Activated T-cell treated with anti-CD3 and anti-CD28 coated beads for 4 hours (primary cell): ENCODE measurements at places on chromosomes 1 and 21.

DNA sequence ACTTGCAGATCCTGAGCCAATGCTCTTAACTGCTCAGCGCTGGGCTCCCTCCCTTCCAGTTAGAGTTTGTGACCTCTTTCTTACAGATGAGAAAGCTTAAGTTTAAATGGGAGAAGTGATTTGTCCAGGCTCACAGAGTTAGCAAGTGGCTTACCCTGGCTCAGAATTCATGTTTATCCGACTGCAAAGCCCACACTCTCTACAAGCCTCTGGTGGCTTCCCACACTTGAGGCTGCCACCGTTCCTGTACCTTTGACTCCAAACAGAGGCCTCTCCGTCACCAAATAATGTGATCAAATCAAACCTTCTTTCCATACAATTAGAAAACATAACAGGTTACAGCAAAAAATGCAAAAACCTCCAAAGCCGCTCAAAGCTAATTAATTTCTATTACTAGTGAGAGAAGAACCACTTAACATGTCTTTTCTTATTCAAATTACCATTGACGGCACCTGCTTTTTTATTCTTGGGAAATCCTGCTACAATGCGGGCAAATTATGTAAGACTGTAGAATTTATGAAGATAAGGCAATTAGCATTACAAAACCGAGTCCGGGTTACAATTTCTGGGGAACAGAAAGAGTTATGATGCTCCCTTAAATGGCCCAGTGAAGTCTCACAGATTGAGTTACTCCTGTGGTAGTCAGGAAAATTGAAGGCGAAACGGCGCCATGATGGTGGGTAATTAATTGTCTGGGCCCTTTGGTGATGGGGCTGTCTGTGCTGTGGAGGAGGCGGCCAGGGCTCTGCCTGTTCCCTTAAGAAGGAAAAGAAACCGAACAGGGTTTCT, 324.3 kb upstream of the POU3F1 start:
- no peak for DNase-seq

GRCh38 chr1:26328597-26328996, 10.8 kb downstream of the CD52 start:
- no peak for DNase-seq

GRCh38 chr1:206992790-206993189, 22.5 kb upstream of the FCAMR start:
- DNase-seq = no peak

DNA sequence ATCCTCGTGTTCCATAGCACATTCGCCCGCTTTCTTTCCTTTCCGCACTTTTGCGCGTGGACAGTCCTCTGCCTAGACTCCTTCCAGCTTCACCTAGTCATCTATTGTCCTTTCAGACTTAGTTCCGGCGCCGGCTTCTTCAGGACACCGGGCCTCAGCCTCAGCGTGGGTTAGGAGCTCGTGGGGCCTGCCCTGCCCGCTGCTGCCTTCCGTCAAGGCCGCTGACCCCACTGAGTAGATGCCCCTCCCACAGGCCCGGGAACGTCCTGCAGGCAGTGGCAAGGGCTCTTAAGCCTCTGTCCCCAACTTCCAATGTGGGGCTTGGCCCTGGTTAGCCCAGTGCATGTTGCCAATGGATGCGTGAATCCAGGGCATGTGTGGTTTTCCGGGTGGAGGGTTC, 11.4 kb downstream of the DMRTB1 start:
- DNase-seq = no peak

DNA sequence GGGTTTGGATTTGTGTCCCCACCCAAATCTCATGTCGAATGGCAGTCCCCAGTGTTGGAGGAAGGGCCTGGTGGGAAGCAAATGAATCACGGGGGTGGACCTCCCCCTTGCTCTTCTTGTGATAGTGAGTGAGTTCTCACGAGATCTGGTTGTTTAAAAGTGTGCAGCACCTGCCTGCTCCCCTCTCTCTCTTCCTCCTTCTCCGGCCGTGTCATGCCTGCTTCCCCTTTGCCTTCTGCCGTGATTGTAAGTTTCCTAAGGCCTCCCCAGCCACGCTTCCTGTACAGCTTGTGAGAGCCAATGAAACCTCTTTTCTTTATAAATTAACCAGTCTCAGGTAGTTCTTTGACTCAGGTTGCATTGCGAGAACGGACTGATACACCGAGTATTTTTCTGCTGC, 15.9 kb downstream of the CLDN14 start:
- no peak for DNase-seq

- no peak for DNase-seq
Observed at GRCh38 chr1:175269151-175269550, 76.6 kb upstream of the KIAA0040 start.

DNA sequence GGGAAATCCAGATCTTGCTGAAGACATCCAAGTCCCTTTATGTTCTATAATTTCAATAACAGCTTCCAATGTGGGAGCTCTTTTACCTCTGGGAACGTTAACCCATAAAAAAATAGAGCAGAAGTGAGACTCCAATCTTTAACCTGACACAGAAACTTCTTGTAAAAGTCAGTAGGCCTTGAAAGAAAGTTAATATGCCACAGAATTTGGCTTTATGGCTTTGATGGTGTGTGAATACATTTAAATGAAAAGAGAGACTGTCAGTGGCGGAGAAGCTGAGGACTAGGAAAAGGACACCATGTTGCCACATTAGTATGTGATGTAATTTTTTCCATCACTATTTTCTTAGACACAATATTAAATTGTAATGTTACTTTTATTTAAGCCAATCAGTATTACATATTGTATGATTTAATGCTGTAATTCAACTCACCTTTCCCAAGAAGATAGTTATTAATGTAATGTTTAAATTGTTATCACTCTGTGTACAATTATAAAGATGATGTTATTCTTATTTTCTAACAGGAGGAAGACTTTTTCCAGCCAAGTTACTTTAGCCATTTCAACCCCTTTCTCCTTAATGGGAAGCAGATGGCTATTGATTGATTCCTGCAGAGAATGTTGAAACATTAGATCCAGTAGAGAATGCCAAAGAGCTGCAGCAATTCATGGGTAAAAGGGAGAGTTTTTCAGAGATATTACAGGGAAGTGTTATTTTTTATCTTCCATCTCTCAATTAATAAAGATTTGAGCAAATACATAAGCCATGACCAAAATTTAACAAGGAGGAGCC, 17.5 kb upstream of the CLDN8 start:
- no peak for DNase-seq

GRCh38 chr1:170660281-170660713, 3.6 kb upstream of the PRRX1 start:
- no peak for DNase-seq

DNA sequence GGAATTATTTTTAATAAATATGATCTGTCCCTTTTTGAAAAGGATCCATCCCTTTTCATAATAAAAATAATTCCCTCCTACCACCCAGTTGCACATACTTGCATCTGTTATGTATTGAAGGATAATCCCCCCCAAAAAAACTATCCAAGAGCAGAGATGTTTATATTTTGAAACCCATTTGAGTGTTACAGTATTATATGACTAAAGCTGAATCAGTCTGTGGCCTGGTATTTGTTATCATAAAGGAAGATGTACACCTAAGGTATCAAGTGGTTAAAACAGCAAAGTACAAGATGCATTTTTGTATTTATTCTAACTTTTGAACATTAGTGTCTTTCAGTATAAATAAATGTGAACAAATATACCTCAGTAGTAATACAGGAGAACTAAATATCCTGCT, 12.7 kb upstream of the TGFB2 start:
- DNase-seq = no peak

GRCh38 chr1:180837020-180837419, 75.7 kb upstream of the KIAA1614 start:
- no peak for DNase-seq

- DNase-seq = no peak
Observed at GRCh38 chr1:41657679-41658295, 173.3 kb upstream of the EDN2 start.

DNA sequence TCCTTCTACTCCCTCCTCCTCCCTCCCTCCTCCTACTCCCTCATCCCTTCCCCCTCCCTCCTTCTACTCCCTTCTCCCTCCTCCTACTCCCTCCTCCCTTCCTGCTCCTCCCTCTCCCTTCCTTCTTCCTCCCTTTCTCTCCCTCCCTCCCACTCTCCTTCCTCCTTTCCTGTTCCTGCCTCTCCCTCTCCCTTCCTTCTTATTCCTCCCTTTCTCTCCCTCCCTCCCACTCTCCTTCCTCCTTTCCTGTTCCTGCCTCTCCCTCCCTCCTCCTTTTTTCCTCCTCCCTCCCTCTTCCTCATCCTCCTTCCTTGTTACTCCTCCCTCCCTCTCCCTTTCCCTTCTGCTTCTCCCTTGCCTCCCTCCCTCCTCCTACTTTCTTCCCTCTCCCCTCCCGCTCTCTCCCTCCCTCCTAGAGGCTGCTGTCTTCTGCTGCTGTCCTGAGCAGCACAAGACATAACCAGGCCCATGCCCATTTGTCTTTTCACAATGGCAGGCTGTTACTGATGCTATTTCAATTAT, 41.1 kb downstream of the WNT9A start:
- no peak for DNase-seq

DNA sequence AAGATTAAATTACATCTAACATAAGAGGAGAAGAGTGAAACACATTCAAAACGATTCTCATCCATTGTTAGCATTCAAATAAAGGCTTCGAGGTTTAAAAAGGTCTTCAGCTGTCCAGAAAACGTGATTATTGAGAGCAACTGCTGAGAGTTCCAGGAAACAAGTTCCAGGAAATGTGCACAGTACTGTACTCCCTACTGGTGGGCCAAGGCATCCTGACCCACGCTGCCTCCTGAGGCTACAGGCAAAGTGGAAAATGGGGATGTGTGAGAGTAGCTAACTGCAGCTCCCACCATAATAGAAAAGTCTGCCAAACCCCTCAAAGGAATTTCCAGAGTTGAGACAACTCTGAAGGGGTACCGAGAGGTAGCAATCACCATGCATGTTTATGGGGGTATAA, 2.0 kb downstream of the VAV3 start:
- no peak for DNase-seq

DNA sequence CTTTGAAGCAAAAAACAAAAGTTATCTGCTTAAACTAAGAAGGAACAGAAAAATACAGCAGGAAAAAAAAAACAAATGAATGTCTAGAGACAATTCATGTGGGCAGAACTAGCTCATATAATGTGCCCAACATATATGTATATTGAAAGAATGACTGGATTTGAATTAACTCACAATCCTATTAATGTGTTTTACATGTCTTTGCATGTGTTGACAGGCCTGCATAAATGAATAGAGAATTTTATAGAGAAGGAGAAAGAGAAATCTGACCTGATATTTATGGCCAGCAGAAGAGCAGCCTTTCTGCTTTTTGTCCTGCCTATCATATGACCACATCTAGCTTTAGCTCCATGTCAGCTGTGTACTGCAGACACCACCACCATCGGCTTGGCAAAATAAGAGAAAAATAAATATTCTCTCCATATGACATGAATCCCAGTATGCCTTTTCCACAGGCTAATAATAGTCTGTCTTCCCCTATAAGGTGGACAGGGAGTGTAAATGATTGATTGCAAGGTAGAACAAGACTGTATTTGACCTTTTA, 171.5 kb upstream of the PALMD start:
- DNase-seq = no peak

- no peak for DNase-seq
Observed at GRCh38 chr1:168734271-168734670, 5.3 kb upstream of the DPT start.

GRCh38 chr1:36522021-36522420, 39.3 kb upstream of the CSF3R start:
- no peak for DNase-seq

DNA sequence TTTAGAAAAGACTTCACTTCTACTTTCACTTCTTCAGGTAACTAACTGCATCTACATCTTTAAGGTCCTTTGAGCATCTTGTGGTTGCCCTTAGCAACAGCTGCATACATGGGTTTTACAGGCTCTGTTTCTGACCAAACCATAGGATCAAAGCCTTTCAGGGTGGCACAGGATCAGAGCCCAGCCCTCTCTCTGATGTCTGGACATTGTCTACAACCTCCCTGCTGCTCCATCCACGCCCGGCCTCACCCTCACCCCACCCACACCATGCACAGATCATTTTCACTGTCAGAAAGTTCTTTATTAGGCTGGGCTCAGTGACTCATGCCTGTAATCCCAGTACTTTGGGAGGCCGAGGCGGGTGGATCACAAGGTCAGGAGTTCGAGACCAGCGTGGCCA, 5.2 kb downstream of the NCF2 start:
- no peak for DNase-seq

GRCh38 chr21:43338951-43339350, 88.0 kb downstream of the SIK1 start:
- DNase-seq = no peak

DNA sequence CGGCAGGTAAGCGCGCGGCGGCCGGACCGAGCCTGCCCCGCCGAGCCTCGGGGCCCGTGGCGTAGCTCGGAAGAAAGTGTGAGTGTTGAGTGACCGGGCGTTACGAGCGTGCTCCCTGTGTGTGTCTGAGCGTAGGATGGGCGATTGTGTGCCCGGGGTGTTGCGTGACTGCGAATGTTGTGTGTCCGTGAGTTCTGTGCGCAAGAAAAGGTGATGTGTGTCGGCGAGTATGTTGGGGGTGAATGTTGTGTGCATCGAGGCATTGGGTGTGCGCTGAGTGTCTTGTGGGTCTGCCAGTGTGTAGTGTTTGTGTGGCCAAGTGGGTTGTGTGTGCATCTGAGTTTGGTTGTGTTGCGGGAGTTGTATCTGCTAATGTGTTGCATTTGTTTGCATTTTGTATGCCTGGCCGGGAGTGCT, 398 bp downstream of the PTPRU start:
- no peak for DNase-seq

GRCh38 chr1:30657131-30658013, 66.0 kb downstream of the MATN1 start:
- no peak for DNase-seq

DNA sequence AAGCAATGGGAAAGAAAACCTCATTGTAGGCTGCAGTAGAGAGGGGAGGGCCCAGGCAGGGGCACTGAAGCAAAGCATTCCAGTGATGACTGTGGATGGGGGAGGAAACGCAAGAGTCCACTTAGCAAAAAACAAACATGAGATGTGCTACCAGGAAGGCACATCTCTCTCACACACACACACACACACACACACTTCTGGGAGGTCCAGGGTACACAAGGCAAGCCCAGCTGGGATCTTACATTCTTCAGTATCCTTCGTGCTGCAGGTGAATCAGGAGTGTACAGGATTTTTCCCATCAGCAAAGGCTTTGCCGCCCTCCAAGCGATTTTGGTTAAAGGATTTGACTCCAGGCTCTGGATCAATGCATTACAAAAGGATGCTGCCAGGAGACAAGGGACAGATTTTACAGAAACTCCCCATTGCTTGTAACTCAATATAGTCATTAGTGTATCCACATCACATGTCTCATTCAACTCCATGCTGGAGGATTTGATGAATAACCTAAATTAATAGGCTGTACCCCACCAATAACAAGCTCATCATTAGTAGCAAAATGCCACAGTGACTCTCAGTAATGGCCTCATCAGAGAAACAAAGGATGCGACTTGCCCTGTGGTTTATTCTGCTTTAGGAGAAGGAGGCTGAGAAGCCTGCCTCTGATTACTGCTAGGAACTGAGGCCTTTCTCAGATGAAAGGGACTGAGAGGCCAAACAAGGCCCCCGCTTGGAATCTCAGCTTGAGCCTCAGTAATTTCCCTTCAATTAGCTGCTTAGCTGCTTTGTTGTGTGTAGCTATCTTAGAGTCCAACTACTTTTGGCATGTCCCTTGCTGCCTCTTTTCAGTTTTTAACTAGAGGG, 41.6 kb downstream of the ABCA4 start:
- DNase-seq = no peak

GRCh38 chr1:114509596-114510273, 1.3 kb downstream of the TRIM33 start:
- DNase-seq = no peak

- no peak for DNase-seq
Observed at GRCh38 chr1:10620776-10621175, 146.0 kb downstream of the PEX14 start.

GRCh38 chr1:74818661-74819456, 85.9 kb downstream of the TYW3 start:
- no peak for DNase-seq

- no peak for DNase-seq
Observed at GRCh38 chr1:59071289-59071688, 225.6 kb upstream of the FGGY start.
